Stimulated activated CD4-positive, alpha-beta T cell treated with anti-CD3 and anti-CD28 coated beads, Interleukin-15, amount 100 ng/mL, for 1 hour (primary cell): ENCODE measurements at places on chromosomes 1 and 21.

DNA sequence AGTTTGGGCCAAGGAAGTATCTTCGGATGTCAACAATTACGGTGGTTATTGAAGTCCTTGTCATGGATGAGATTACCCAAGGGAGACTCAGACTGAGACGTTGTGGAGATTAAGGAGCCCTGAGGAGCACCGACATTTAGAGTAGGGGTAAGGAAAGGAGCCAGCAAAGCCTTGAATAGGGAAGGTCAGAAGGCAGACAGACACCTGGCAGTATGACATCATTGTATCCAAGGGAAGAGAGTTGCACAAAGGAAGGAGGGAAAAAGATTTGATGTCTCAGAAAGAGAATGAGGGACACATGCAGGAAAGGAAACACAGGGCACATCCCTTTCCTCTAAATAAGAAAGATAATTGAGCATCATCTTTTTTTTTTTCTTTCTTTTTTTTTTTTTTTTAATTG lies 11.7 kb downstream of the LAMC2 start:
- DNase-seq: no peak

- no peak for DNase-seq
Measured at GRCh38 chr1:201912832-201913231, 24.1 kb downstream of the SHISA4 start.

DNA sequence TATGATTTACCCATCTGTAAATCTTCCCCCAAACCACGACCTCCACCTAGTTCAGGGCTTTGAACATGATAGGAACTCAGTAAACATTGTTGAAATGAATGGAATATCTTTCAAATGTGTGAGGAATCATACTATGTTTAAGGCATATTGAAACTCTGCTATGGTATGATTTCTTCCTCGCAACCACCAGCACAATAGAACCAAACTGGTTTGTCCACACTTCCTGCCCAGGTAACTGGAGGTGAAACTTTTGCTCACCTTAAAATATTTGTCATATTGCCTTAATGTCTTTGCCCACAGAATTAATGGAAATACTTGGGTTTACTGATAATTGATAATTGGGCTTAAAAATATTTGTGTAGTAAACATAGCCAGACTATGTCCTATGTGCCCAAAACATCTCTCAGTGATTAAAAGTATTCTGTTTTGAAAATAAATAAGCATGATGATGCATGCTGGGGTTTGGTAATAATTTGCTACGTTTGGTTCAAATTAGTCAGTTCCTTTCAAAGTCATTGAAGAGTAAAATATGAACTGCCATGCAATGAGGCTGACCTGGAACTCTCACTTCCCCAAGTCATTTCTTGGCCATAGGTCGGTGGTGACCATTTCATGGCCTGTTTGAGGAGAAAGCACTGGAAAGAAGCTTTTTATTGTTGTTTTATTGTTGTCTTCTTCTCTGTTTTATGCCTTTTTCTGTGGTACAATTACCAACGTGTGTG lies 73.3 kb downstream of the TNFSF18 start:
- DNase-seq: no peak

- no peak for DNase-seq
Measured at GRCh38 chr1:202023001-202023433, 12.6 kb downstream of the ELF3 start.

DNA sequence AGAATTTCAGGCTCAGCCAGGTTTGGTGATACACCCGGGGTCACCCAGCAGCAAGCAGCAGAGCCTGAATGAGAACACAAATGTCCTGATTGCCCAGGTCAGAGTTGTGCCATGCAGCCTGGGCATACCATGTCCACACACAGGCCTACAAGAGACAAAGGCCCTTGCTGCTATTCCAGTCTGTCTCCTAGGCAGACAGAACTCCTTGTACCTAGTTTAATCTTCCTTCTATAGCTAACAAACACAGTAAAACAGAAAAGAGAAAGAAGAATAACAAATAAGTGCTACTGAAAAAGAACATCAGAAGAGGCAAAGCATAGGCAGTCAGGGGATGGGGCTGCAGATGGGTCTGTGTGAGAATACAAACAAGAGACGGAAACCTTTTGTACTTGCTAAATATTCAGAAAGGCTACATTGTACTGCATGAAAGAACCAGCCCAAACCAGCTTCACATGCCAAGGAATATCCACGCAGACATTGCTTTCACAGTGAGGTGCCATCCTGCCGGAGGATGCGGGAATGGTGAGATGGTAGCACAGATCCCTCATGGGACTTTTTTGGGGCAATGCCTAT lies 401.7 kb downstream of the OMA1 start:
- DNase-seq: no peak

DNA sequence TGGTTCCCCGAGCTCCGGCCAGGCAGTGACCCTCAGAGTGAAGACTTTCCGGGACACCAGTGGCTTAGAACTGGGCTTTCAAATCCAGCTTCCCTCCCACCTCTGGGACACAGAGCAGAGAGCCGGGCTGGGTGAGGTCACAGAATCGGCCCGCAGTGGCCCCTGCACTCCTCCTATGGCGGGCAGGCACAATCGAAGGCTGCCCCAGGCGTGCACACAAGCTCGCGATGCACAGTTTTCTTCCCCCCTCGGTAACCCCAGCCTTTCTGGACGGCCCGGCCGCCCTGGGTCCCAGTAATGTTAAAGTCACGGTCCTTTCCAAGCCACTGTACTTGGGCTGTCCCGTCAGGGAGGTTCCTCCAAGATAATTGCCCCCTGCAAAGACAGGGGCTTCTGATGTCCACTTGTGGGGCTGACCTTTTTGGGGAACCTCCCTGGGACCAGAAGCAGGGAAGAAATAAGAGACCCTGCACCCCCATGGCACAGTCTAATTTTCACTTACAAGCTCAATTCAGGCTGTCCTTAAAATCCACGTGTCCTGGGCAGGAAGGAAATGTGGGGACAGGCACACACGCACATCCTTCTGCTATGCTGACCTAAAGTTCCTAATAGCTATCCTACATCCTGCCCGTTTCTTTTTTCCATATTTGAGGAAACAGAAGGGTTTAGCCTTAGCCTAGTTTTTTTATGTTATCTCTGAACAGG lies 13.7 kb downstream of the TFF3 start:
- DNase-seq: no peak

DNA sequence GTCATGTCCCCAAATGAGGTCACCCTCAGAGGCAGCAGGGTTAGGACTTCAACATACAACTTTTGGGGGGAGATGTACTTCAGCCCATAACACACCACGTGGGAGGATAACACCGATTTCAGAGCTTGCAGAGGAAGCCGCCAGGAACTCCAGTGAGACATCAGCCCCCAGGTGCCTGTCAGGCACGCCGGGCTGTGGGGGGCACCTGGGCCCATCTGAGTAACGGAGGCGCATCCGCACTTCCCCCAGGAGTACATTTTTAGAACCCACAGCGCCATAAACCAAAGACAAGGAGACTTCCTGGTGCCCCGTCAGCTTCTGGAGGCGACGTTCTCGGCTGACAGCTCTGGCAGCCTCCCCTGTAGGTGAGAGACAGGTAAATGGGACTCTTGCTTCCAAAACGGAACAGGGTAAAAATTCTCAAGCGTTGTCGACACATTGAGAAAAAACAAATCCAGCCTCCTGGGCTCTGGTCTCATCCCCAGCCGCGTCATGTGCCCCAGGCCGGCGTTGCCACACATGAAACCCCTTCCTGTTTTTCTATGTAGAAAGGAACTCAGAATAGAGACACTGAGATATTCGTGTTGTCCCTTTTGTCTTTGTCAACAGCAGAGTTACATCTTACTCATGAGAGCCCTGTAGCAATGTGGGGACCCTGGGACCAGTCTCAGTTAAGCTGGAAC lies 93.3 kb downstream of the PDE9A start:
- peak; percentile 6 for DNase-seq

DNA sequence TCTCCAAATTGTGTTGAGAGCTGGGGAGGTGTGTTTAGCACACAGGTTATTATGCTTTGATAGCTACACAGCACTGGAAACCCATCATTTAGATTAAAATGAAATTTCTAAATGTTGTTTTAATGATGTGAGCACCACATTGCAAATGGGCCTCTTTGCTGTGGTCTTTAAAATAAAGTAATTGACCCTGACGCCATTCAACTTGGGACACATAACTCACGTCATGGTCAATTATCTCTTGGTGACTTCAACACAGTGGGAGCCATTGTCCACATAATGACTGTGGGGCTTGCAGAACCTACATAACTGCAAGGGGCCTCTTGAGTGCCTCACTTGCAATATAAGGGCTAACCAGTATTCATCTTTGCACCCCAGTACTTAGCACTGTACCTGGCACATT lies 280.4 kb downstream of the HLX start:
- DNase-seq: no peak

- DNase-seq: no peak
Measured at GRCh38 chr1:155010211-155010918, 7.8 kb downstream of the ZBTB7B start.

DNA sequence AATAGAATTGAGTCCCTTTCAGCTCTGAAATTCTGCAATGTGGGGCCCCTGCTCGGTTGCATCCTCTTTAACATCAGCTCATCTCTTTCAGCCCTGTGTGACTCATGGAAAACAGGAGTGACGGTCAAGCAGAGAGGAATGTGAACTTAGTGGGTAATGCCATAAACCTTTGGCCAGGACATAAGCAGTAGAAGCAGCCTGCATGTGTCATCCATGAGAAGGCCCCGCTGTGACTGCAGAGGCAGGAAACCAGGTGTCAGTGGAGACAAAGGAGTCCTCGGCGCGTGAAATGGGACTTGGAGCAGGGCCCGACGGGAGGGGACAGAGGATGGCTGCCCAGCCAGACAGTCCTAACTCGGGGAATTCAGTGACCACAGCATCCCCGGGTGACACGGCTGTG lies 21.1 kb upstream of the EPHB2 start:
- DNase-seq: no peak

GRCh38 chr1:184189361-184189760 lies 137.8 kb downstream of the TSEN15 start:
- DNase-seq: no peak

DNA sequence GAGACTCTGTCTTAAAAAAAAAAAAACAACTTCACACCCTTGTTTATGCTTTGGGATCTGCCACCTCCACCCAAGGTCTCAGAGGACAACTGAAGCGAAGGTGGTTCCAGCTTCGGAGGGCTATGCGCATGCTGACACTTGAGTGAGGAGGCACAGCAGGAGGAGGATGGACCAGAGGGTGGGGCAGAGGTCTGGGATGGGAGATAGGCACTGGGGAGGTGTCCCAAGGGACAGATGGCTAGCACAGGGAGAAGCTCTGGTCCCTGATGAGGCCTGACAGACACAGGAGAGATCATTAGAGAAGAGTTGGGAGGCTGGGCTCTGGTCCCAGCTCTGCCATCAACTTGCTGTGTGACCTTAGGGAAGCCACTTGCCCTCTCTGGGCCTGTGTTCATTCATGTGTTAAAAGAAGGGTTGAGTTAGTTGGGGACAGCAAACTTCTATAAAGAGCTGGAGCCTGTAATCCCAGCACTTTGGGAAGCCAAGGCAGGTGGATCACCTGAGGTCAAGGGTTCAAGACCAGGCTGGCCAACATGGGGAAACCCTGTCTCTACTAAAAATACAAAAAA lies 16.8 kb downstream of the E2F2 start:
- no peak for DNase-seq

DNA sequence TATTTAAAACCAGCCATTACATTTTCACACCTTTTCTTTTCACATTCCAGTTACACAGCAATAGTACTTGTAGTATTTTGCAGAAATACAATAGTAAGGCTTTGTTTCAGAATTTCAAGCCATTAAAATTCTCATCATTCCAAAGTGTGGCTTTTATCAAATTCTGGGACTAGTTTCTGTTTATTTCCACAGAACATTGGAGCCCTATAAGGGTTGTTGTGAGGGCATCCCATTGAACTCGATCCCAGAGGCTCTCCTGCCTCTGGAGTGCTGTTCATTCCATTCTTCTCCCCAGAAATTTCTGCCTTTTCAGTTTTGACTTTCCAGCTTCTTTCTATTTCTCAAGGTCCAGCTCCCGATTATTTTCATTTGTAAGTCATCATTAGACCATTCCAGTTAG lies 645.5 kb downstream of the ADGRL2 start:
- no peak for DNase-seq

GRCh38 chr1:38585971-38586370 lies 273.6 kb downstream of the RRAGC start:
- DNase-seq: no peak

DNA sequence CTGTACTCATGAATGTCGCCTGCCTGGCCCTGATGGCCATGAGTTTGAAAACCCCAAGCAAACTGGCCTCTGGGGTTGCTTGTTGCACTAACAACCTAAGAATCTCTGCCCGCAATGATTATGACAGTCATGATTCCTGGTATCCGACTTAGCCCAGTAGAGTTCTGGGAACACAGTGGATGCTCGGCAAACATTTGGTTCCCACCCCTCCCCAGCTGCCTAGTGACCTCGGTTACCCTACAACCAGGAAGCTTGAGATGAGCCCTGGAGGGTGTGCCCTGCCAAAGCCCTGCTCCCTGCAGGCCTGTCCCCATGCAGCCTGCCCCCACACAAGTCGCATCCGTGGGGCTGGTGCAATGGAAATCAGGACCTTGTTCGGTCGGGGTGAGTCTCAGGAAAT lies 76.0 kb upstream of the ZBTB40 start:
- no peak for DNase-seq

- DNase-seq: no peak
Measured at GRCh38 chr1:77126307-77126706, 92.9 kb downstream of the PIGK start.

DNA sequence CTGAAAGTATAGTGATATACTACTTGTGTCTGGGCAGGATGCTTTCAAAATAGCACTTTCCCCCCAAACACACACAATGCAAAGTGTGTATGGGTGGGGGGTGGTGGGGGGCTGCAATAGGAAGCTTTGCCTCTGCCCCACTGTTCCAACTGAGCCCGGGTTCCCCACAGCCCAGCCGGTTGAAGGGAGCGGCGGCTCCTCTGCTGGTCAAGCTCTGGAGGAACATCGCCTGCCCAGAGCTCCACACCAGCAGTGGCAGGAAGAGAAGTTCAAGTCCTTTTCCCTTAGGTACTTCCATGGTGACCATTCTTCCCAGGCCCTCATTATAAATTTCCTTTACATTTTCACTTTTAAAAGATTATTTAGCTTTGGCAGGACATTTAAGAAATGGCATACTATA lies 74.9 kb downstream of the CAPZB start:
- DNase-seq: no peak

DNA sequence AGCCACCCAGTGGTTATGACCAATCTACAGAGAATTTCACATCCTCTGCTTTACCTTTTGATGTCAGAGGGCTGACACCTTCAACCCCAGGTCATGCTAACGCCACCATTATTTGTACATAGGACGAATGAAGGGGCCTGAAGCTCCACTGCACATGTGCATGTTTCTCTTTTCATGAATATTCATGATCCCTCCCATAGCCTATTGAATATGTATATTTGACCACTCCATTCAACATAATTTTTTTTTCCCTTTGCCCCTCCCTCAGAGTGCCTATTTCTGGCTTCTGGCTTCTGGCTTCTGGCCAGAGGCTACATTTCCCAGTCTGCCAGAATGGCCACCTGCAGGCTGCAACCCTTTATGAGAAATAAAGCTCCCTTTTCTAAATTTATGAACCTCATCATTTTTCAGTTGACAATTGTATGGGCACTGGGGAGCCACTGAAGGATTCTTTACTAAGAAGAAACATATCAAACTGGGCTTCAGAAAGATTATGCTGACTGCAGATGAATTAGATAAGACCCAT lies 406.7 kb downstream of the SIPA1L2 start:
- DNase-seq: no peak
